ENCODE measurements at places on chromosomes 16 and 17. TPM values are rescaled to one million over a fixed set of nuclear protein-coding genes. Genes with fewer than 3 reads are reported as not detected.

The ADAD2 gene
- not detected for total RNA-seq

The NUFIP2 gene
- 31.1 TPM for total RNA-seq

The CFAP97D1 gene
- total RNA-seq = under 0.01 TPM

The CHST6 gene
- total RNA-seq = 0.64 TPM

The CCL1 gene
- total RNA-seq = not detected

The CSH1 gene
- total RNA-seq = not detected

- DNase-seq = peak; percentile 32
Observed at GRCh38 chr16:14286368-14287230, 215.5 kb downstream of the MRTFB start.

DNA sequence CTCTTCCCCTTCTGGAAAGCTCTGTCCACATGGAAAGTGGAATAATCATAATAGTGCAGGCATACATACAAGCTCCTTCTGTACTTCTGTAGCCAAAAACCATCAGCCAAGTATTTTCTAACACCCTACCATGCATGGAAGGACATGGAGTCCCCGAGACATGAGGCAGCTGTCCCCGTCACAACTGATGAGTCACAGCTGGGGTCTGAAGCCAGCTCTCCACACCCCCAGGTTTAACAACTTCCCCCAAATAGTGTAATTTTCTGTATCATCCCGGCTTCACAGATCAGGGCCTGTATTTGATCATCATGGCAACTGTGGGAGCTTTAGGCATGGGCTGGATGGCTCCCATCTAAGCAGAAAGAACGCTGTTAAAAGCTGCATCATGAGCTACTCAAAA, 16.6 kb downstream of the C16orf96 start:
- no peak for DNase-seq

- DNase-seq = peak; percentile 13
Observed at GRCh38 chr16:440627-441026, 15.2 kb downstream of the RAB11FIP3 start.

GRCh38 chr16:89273741-89274472, 56.4 kb downstream of the ZNF778 start:
- no peak for DNase-seq

DNA sequence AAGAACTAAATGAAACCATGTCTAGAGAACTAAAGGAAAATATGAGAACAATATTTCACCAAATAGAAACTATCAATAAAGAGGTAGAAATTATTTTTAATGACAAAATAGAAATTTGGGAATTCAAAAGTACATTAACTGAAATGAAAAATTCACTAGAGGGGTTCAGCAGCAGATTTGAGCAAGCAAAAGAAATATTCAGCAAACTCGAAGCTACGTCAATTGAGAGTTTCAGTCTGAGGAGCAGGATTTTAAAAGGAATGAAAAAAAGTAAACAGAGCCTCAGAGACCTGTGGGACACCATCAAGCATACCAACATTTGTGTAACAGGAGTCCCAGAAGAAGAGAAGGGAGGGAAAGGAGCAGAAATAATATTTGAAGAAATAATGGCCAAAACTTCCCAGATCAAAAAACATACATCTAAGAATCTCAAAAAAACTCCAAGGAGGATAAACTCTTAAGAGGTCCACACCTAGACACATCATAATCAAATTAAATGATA, 38.3 kb downstream of the ZFP90 start:
- DNase-seq = no peak

GRCh38 chr17:39759204-39759603, 21.5 kb downstream of the GRB7 start:
- no peak for DNase-seq

GRCh38 chr16:52677501-52677900, 130.6 kb upstream of the TOX3 start:
- no peak for DNase-seq

GRCh38 chr16:3968551-3968950, 88.0 kb upstream of the CREBBP start:
- no peak for DNase-seq

DNA sequence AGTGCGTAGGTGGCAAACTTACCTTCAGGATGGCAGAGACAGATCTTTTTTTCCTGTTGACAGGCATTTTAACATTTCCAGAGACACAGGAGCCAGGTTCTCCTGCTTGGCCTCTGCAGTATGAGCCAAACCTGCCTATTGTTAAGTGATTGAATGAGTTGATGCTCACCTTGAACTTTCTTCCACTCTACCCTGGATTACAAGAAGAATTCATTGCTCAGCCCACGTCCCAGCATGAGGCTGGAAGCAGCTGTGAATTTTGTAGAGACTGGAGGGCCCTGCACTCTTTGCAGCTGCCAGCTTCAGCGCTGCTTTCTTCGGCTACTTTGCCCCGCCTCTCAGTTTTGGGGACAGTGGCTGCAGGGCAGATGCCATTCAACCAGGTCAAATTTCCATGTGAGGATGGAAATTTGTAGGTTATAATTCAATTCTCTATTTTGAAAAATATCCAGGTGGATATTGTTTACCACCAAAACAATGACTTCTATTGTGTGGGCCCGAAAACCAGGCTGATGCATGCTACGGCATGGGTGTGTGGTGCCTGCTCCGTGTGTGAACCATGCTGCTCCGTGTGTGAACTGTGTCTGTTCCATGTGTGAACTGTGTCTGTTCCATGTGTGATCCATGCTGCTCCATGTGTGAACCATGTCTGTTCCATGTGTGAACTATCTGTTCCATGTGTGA, 75.2 kb upstream of the METTL9 start:
- DNase-seq = no peak

GRCh38 chr17:31754239-31754945, 104.7 kb downstream of the COPRS start:
- DNase-seq = no peak

GRCh38 chr16:78487471-78487870, 388.0 kb downstream of the WWOX start:
- no peak for DNase-seq

- DNase-seq = peak; percentile 45
Observed at GRCh38 chr17:18217412-18218015, 7.9 kb upstream of the LLGL1 start.

GRCh38 chr17:76781056-76781982, 43.4 kb downstream of the MFSD11 start:
- no peak for DNase-seq

DNA sequence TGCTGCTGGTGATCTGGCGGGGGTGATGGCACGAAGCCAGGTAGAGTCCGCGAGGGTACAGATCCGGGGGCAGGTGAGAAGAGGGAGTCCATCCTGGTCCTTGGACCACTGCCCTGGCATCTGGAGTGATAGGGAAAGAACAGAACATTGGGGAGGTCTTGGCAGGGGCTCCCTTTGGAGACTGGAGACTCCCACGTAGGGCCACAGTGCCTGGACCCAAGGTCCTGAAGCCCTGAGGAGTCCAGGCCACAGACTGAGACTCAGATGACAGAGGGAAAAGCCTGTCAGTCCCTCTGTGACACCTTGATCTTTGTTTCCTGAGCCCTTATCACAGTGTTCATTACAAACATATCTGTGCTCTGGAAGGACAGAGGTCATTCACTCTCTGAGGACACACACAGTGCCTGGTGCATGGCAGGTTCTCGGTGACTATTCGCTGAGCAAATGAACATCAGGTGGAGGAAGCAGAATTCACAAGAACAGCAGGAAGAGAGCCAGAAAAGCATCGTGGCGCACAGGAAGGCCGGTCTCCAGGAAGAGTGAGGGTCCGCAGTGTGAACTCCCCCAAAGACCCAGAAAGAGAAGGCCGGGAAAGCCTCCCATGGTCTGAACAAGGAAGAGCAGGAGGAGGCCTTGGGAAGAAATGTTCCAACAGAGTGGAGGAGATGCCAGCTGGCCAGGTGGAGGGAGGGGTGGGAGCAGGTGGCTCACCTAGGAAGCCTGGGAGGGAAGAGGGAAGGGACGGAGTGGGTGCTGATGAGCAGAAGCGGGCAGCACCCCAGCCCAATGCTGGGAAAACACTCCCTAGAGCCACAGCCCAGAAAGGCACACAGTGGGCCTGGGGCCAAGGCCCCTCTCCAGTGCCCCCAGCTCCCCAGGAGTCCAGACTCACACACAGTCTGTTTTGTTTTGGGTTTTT, 20.5 kb downstream of the PEMT start:
- no peak for DNase-seq

DNA sequence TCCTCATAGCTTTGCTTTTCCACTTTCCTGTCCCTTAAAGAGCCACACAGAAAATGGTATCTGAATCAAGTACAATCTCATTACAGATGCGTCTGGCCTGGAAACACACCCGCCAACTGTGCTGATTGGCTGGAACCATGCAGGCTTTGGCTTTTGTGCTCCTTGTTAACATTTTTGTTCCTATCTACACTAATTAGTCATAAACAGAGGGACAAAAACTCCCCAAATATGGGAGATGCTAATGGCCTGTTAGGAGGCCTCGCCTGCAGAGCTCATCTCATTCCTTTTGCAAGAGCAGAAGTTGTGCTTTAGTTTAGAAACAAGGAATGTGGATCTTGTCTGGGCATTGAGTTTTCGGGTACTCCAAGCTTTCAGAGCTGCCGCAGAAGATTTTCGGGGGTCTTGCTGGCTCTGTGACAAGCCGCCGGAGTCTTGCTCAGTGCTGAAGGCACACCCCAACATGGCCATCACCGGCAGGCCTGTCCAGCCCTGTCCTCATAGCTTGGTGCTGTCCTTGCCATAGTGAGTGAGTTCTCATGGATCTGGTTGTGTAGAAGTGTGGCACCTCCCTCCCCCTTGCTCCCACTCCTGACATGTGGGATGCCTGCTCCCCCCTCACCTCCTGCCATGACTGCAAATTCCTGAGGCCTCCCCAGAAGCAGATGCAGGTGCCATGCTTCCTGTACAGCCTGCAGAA, 69.8 kb downstream of the METRNL start:
- no peak for DNase-seq

Data from dermis microvascular lymphatic vessel endothelial cell (primary cell).